ENCODE measurements at places on chromosomes 5 and 9. TPM values are rescaled to one million over a fixed set of nuclear protein-coding genes. Genes with fewer than 3 reads are reported as not detected.

The PDGFRB gene
- total RNA-seq: 205 TPM

The C1QTNF3 gene
- 0.11 TPM for total RNA-seq

DNA sequence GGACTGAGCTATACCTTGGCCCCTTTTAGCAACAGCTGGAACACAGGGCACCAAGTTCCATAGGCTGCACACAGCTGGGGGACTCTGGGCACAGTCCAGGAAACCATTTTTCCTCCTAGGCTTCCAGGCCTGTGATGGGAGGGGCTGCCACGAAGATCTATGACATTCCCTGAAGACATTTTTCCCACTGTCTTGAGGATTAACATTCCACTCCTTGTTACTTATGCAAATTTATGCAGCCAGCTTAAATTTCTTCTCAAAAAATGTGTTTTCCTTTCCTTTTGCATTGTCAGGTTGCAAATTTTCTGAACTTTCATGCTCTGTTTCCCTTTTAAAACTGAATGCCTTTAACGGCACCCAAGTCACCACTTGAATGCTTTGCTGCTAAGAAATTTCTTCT is 580.1 kb upstream of the FTMT start:
- no peaks in the 10 kb centered on the region for H3K36me3 ChIP-seq
- H3K4me3 ChIP-seq: no peak overlapping the region
- H3K4me1 ChIP-seq: peaks cover 11% of the 10 kb centered on the region
- no peaks in the 10 kb centered on the region for H3K27me3 ChIP-seq
- H3K27ac ChIP-seq: no peak overlapping the region

DNA sequence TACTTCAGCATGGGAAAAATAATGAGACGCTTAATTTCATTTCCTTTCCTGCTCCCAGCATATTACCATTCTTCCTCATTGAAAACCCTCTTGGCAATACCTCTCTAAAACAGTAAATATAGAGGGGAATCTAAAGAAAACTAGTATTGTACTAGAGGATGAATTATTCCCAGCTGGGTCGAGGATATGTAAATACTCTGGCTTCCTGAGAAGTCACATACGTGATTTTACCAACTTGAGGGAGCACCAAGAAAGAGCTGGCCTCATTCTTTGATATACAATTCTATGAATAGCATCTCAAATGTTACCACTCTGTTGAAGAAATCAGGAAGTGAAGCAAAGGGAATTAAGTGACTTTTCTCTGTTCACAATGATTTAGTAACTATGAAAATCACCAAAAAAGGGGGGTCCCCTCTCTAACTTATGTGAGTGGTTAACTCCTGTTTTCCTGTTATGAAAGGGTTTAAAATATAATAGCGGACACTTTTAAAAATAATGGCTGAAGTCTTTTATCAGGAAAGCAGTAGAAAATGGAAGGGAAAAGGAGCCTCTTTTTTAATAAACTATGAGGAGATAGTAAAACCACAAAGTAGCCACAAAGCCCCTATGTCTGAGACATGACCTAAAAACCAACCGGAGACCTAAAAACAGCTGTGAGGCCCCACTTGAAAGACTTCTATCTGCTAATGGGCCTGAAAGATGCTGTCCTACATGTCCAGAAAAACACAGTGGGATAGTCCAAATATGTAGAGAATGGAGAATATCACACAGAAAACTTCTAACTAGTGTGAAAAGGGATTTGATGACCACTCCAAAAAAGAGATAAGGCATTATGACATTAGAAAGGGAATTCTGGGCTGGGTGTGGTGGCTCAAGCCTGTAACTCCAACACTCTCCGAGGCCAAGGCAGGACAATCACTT is 42.6 kb downstream of the LPAR1 start:
- no peaks in the 10 kb centered on the region for H3K27me3 ChIP-seq
- no peaks in the 10 kb centered on the region for H3K36me3 ChIP-seq
- H3K4me3 ChIP-seq: peak overlapping the region; percentile 6
- peak overlapping the region; percentile 64 for H3K27ac ChIP-seq
- DNase-seq: peak; percentile 42
- H3K4me1 ChIP-seq: peaks cover 60% of the 10 kb centered on the region

GRCh38 chr5:89758146-89758545 is 651.4 kb downstream of the CETN3 start:
- H3K4me1 ChIP-seq: no peaks in the 10 kb centered on the region
- no peak overlapping the region for H3K4me3 ChIP-seq
- no peaks in the 10 kb centered on the region for H3K36me3 ChIP-seq
- no peak overlapping the region for H3K27ac ChIP-seq
- no peaks in the 10 kb centered on the region for H3K27me3 ChIP-seq
